SHP77 (cell line): ENCODE measurements at places on chromosomes 1 and 21.

GRCh38 chr1:27912429-27912828, 22.4 kb upstream of the SMPDL3B start:
- no peak for DNase-seq

DNA sequence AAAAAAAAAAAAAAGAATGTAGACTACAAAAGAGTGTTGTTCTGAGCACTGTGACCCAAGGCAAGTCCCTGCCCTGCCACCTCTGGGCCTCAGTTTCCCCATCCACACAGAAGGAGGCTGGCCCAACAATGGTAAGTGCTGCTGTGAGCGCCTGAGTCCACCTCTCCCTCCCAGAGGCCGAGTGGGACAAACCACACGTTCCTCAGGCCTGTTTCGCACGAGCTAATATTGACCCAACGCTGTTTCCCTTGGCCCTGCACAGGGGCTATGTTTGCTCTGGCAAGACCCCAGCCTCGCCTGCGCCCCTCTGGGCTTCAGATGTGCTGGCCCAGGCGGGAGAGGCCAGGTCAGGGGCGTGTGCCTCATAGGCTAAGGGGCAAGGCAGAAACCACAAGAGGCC, 12.6 kb upstream of the LAPTM5 start:
- no peak for DNase-seq

GRCh38 chr1:25771221-25772114, 28.5 kb upstream of the SELENON start:
- DNase-seq: peak; percentile 51

- no peak for DNase-seq
These were observed 20.1 kb downstream of the XKR8 start for GRCh38 chr1:27979859-27980201.

GRCh38 chr1:226716577-226716976, 22.5 kb downstream of the ITPKB start:
- DNase-seq: no peak

DNA sequence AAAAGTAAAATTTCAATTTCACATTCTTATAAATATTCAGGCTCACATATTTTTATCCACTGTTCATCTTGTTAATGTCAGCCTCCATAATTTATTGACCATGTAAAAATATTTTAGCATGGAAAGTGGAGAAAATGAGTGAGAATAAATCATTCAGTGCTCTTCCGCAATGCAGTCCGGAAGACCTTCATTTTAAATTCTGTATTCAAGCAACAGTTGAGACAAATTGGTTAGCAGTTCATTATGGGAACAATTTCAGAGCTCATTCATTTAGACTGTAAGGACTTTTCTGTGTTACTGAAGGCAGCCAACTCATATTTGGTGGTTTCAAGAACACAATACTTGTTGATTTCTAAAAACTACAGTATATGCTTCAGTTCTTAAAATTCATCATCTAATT, 97.8 kb downstream of the TYW3 start:
- DNase-seq: no peak

DNA sequence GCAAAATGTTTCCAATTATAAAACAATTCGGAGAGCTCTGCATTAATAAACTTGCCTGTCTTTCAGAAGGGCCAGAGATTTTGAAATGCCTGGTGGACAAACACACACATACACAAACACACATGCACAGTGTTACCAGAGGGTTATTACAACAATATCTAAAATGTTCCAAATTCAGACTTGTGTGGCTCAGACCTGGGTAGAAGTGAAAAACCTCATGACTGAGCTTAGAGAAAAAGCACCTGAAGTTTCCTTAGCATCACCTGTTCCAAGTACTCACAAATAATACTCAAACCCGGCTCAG, 247.9 kb downstream of the FOXD2 start:
- no peak for DNase-seq

GRCh38 chr1:205481629-205482151, 22.8 kb upstream of the CDK18 start:
- DNase-seq: no peak

DNA sequence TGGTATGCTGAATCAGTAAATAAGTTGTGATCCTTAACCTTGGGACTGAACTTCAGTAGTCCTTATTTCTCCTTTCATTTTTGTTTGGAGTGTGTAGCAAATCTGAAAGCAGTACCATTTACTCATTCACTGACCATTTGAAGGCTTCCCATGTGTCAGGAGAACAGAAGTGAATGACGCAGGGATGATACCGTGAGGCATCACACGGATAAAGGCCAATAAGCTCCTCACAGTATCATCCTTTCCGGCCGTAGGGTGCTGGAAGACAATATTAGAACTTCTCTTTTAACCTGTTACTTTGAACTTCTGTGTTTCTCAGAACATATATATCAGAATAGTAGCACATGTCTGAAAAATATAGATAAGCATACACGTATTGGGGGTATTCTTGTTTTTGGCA, 21.3 kb downstream of the BACH1 start:
- DNase-seq: no peak

DNA sequence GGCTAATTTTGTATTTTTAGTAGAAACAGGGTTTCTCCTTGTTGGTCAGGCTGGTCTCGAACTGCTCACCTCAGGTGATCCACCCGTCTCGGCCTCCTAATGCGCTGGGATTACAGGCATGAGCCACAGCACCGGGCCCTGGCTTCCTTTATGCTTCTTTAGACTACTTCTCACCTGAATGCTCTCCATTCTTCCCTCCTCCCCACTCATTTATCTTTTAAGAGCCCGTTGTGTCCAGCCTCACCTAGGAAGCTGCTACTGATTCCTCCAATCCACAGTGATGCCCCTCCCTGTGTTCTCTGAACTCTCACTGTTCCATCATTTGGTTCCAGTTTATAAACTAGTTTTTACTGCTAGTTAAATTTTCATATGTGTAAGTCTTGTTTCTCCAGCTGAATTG, 44.9 kb upstream of the NR5A2 start:
- DNase-seq: no peak

- DNase-seq: no peak
These were observed 132.4 kb upstream of the LMO4 start for GRCh38 chr1:87196110-87196827.

- no peak for DNase-seq
These were observed 56.1 kb downstream of the HIVEP3 start for GRCh38 chr1:41862384-41863221.

GRCh38 chr1:109793486-109794318, 30.0 kb upstream of the EPS8L3 start:
- no peak for DNase-seq

GRCh38 chr21:43726686-43727518, 8.0 kb downstream of the PDXK start:
- no peak for DNase-seq

DNA sequence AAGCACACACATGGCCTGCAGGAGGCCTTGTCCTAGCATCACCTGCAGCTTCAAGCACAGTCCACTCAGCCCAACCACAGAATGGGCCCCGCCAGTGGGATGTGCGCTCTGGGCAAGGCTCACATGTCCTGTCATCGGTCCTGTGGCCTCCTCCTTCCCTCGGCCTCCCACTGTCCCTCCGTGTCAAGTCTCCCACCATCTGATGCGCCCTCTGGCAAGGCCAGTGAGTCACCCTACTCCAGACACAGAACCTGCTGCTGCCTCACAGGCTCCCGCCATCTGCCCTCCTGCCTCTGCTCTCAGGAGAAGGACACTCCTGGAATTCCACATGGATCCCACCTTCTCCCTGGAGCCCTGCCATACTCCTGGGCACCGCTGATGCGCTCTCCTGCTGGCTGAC, 14.2 kb downstream of the KCNAB2 start:
- DNase-seq: no peak
